ENCODE measurements at places on chromosomes 1 and 21.

DNA sequence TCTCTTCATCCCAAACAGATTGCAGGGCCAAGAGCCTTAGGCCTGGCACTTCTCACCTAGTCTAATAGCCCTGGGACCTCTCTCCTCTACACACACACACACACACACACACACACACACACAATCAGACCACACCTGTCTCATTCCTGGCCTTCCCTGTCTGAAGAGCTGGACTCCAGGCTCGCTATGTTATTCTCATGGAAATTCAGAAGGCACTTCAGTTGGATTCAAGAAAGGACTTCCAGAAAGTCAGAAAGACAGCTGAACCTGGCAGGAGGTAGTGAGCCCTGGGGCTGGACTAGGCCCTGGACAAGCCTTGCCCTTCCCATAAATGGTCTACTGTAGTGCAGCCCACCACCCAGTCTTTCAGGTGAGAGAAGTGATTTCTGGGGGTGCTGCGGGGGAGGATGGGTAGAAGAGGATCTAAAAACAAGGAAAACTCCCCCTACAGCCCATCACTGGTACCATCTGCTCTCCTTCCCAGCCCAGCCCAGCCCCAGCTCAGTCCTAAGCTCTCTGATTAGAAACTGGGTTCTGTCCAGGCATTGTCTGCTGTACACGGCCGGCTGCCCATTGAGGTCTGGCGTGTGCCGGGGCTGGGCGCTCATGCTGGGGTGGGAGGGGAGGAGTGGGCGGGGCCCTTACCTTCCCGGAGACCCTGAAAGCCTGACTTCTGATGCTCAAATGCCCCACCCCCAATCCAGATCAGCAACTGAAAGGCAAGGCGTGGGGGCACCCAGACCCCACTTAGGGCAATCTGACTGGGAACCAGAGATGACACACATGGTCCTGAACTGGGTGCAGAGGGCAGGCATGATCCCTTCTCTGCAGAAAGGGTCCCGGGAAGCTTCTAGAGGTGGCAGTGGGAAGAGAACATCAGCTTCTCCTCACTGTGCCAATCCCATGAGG, 2.5 kb downstream of the KIF21B start:
- DNase-seq: no peak

DNA sequence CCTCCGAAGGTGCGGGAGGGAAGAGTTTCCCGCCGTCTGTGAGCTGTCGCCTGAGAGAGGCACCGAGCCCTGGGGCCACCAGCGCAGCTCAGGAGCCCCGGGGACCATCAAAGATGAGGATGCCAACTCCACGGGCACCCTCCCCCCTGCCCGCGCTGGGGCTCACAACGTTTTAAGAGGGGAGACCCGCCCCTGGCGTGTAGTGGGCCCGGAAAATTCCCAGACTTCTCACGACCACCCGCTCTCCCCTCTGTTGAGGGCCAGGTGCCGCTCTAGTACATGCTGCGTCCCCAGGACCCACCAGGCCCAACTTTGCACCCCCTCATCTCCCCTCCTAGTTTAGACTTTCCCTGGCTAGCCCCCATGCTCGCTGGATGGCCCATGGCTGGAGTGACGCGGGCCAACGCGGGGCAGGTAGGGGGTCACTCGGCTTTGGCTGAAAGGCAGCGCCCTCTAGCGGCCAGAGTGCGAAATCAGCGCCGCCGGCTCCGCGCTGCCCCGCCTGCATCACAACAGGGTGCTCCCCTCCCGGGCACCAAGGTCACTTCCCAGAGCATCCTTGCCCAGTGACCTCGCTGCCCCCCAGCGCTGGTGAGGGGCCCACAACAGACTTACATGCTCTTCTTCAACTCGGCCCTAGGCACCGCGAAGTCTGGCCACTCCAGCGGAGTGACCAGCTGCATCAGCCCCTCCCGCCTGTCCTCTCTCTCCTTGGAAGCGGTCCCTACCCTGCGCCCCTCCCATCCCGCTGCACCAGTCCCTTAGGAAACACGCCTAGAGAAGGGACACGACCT, 1.8 kb downstream of the CD160 start:
- no peak for DNase-seq

- DNase-seq: no peak
Observed at GRCh38 chr21:44371596-44371995, 18.2 kb downstream of the TRPM2 start.

DNA sequence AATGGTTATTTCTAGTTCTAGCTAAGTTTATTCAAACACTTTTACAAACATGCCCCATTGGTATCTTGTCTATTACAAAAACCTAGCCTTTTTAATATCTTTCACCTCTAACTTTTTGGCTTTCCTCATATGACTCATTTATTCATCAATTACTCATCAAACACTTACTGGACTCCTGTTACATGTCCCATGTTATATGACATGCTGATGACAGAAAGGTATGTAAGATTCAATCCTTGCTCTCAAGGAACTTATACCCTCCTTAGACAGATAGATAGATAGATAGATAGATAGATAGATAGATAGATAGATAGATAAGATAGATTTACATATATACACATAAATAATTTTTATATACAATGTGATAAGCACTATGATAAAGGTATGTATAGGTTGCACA, 33.9 kb upstream of the INSL5 start:
- DNase-seq: no peak

- DNase-seq: no peak
Observed at GRCh38 chr1:181768930-181769280, 285.6 kb downstream of the CACNA1E start.

DNA sequence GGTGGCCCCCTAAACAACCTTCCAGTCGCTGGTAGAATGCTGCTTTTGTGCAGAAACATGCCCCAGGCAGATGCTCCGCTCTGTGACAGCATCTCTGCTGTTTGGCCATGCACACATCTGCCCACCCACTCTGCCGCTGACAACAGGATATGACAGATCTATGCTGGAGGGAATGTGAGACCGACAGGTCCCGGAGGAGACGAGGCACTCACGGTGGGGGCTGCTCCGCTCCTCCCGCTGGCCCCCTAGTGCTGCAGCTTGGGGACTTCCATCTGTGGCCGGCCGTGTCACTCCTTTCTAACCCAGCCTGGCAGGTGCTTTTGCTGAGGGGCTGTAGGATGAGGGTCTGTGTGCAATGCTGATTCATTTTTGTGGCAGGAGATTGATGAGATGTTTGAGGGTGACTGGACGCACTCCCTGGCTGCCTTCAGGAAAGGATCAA, 49.1 kb upstream of the DMRTB1 start:
- DNase-seq: no peak

DNA sequence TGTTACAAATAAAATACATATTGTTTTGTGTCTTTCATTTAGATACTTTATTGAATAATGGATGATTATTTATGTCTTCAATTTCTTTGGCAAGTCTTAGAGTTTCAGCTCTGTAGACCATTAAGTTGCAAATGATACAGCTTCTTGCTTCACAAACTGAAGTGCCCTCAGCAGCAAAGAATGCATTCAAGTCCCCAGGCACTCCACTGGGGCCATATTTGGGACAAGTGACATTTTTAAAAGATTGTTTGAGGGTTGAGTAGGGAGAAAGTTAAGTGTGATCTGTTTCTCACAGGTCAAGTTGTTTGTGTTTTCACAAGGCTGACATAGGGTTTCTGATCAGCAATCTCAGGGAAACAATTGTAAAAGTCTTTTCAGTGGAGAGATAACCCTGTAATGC, 400.7 kb downstream of the PLA2G4A start:
- no peak for DNase-seq

GRCh38 chr1:70980361-70980760, 67.3 kb downstream of the PTGER3 start:
- DNase-seq: no peak

GRCh38 chr1:186763107-186763506, 65.6 kb upstream of the PLA2G4A start:
- DNase-seq: peak; percentile 24

- no peak for DNase-seq
Observed at GRCh38 chr1:229896306-229896705, 170.7 kb upstream of the GALNT2 start.

GRCh38 chr21:17612023-17612564, 607 bp downstream of the BTG3 start:
- no peak for DNase-seq

DNA sequence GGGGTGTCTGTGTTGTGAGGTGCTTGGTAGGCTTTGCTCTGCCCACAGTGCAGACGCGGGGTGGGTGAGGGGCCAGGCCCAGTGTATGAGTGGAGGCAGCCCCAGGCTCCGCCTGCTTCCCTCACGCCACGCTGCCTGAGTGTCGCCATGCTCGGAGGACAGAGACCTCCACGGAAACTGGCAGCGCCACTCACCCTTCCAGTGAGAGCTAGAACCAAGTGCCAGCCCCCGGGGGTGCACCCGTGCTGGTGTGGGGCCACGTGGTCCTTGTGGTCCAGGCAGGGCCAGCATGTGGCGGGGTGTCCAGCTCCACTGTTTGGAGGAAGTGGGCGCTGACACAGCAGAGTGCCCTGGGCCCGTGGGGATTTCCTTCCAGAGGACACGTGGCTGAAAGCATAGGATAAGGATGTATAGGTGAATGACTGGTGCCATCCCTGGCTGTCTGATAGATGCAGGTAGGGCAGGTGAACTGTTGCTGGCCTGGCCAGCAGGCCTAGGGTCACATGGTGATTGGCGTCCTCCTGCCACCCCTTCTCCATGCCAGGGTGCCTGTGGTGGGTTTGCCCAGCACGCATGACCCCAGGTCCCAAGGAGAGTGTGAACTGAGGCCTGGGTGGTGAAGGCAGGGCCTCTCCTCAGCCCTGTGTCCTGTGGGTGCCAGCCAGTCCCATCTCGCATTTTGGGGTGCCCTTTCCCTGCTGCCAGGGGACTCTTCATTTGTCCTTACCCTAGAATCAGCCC, 3.8 kb downstream of the LRRC3 start:
- no peak for DNase-seq

GRCh38 chr1:12189328-12189682, 22.5 kb downstream of the TNFRSF1B start:
- no peak for DNase-seq

DNA sequence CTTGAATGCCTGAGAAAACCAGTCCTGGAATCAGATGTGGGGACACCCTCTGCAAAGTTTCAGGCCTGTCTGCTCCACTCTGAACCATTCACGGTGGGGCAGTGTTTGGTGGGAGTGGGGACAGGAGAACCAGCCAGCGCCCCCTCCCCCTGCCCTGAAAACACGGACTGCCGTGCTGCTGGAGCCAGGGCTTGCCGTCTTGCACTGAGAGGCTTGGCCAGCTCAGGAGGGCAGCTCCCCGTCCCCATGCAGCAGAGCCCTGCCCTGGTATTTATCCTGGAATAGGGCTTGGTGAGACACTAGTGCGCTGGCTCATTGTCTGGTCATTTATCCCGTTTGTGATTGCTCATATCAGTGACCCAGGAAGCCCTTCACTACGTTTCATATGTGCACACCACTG, 3.9 kb downstream of the S100B start:
- no peak for DNase-seq

DNA sequence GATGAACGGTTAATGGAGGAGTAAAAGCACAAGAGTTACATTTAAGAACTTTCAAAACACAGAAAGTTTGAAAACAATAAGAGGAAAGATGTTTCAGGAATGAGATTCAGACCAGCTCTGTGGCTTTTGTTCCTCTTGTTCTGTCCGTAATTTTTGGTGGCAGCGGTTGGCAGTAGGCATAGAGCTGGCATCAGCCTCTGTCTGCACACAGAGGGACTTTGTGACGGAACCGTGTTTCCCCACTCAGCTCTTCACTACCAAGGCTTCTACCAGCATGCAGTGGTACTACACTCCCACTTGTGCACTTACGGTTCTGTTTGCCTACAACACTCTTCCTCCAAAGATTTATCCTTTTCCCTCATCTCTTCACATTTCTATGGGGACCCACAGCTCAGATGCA, 212.8 kb downstream of the DSCAM start:
- DNase-seq: no peak

DNA sequence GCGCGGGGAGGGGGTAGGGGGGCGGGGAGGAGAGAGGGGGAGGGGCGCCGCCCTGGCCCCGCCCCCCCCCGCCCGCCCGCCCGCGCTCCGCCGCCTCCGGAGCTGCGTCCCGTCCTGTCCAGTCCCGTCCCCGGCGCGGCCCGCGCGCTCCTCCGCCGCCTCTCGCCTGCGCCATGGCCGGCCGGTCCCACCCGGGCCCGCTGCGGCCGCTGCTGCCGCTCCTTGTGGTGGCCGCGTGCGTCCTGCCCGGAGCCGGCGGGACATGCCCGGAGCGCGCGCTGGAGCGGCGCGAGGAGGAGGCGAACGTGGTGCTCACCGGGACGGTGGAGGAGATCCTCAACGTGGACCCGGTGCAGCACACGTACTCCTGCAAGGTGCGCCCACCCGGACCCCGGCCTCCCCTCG, at the start of gene AGRN:
AGRN (plus strand) TSS at position 121 of the 405 bp plus-strand sequence; CDS start at position 174, 53 bp downstream.
- DNase-seq: no peak

DNA sequence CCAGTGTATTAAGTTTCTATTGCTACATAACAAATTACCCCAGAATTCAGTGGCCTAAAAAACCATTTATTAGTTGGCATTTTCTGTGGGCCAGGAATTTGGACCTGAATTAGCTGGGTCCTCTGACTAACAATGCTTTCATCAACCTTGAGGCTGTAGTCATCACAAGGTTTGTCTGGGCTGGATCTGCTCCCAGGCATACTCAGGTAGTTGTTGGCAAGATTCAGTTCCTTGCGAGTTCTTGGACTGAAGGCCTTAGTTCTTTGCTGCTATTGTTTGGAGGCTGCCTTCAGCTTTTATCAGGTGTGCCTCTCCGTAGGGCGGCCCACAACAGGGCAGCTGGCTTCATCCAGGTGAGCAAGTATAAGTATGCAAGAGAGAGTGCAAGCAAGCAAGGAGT, 31.4 kb upstream of the DEPDC1 start:
- no peak for DNase-seq

GRCh38 chr1:78474092-78474491, 16.7 kb upstream of the PTGFR start:
- no peak for DNase-seq

DNA sequence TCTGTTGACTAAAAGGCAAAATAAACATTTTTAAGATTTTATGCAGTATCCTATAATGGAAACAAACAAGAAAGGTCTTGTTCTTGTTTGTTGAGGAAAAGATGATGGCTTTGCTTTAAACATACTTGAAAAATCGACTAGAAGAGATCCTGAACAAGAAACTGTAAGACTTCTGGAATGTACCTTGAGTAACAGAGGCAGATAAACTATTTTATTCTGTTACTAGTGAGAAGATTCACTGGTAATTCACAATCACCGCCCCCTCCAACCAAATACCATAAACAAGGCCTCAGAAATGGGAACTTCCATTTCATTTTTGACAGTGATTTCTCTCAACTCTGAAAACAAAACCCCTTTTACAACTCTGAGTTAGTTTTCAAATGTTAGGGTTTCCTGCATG, 18.1 kb downstream of the TSEN15 start:
- DNase-seq: no peak

DNA sequence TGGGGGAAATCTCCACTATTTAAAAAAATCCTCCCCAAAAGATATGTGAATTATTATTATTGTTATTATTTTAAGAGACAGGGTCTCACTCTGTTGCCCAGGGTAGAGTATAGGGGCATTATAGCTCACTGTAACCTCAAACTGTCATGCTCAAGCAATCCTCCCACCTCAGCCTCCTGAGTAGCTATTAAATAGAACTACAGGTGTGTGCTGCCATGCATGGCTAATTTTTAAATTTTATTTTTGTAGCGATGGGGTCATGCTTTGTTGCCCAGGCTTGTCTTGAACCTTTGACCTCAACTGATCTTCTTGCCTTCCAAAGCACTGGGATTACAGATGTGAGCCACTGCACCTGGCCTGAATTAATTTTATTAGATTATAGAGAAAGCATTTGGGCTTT, 116.8 kb downstream of the RABGAP1L start:
- DNase-seq: no peak

GRCh38 chr1:214419650-214420049, 131.8 kb downstream of the PTPN14 start:
- DNase-seq: no peak

- no peak for DNase-seq
Observed at GRCh38 chr1:17248781-17249180, at the start of gene PADI3. Gene PADI3 (plus strand): TSS chr1:17249098. CDS start chr1:17249138, 40 bp downstream.

- DNase-seq: no peak
Observed at GRCh38 chr1:207417076-207417475, 37.1 kb upstream of the CR2 start.

Measured in AG04449 (cell line).